ENCODE measurements at places on chromosomes 5 and 9. TPM values are rescaled to one million over a fixed set of nuclear protein-coding genes. Genes with fewer than 3 reads are reported as not detected.

DNA sequence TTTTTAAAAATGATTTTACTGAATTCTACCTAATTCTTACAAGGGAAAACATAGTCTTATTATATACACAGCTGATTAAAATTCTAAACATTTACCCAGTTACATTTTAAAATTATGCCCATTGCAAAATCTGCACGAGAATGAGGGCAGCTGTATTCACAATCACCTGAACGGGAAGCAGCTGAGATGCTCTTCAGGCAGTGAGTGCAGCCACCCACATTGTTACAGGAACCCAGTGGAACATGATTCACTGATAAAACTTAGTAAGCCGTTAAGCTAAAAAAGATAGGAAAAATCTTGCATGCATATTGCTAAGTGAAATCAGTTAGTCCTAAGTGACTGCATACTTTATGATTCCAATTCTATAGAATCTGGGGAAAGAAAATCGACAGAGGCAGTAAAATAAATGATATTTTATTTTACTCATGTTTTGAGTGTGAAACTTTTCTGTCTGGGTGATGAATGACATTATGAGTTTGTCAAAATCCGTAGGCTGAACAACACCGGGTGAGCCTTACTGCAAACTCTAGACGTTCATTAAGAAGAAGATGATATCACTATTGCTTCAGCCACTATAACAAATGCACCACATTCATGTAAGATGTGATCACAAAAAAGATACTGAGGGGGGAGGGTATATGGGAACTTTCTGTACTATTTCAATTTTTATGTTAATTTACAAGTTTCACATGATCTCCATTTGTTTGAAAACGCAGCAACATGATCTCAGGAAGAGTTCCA, 39.1 kb upstream of the FLT4 start:
- no peak for DNase-seq

DNA sequence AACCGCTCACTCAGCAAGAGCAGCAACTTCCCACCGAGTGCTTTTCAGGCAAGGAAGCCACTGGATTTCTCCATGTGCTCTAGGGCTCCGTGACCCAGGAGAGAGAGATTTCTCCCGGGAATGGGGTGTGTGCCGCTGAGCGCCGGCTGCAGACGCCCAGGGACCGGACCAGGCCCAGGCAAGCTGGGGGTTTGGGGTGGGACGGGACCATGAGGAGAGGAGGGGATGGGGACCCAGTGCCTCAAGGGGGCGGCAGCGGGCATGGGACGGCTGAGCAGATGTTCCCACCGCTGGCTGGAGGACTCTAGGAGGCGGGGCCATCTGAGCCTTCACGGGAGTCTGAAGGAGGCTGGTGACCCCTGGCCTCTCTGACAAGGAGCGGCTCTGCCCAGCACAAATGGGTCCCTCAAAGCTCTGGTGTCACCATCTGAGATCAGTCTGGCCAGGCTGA, 8.5 kb downstream of the LCN9 start:
- DNase-seq: no peak

GRCh38 chr9:134983074-134983473, 65.4 kb upstream of the FCN1 start:
- no peak for DNase-seq

DNA sequence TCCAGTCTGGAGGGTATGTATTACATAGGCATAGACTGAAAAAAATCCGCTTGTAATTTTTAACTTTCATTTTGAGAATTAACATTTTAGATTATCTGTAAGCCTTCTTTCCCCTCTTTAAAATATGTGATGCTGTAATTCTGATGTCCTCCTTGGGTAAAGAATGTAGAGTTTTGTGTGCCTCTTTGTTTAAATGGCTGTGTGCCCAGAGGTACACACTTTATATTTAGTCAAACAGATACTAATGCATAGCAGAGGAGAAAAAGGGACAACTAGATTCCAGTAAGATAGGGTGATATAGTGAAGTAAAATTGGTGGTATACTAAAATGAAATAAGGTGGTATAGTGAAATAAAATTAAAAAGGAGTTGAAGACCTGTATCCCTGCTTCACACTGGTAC, 1.3 kb downstream of the FBXO38 start:
- no peak for DNase-seq

- no peak for DNase-seq
Observed at GRCh38 chr5:74441616-74442015, 198.9 kb downstream of the ENC1 start.

DNA sequence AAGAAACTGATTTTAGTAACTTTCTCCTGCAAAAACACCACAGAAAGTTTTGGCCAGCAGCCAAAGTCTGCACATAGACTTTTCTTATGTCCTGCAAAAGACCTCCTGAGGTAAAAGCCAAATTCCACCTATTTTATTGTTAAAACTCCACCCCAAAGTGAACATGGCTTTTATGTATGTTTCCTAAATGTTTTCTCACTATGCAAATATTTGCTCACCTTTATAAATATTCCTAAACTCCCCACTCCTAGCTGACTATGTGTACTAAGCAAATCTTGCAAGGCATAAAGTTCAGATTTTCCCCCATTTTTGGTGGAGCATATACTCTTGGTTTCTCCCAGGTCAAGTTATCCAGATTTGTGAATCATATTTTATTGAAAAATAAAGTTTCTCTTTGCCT, 446.2 kb downstream of the DNAH5 start:
- no peak for DNase-seq

DNA sequence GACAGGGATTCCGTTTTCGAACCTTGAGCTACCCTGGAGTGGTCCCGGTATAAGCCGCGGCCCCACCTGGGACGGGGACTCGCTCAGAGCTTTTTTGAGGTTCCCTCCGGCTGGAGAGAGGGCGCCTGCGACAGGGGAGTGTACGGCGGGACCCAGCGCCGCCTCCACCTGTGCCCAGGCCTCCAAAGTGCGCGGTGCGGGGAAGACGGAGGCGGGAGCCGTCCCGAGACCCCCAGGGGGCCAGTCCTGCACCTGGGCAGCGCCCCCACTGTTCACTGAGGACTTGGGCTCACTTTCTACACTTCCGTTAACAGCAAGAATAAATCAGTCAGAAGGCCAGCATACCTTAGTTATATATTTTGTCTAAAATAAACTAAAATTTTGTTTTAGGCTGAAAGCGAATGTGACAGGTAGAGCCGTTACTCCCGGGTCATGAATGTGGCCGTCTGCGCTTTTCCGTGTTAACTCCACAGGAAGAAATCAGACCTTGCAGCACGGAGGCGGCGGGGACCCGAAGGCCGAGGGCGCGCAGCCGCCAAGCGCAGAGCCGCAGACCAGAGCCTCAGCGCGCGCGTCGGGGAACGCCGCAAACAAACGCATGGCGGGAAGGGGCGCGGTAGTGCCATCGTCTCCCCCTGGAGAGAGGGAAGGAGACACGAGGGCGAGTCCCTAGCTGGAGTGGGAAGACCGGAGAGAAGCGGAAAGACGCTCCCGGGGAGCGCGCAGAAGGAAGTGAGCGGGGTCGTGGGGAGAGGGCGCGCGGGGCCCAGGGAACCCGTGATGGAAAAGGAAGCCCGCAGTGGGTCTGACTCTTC, 14.1 kb downstream of the TRIM7 start:
- DNase-seq: no peak

- DNase-seq: no peak
Observed at GRCh38 chr5:33701251-33701650, 190.5 kb downstream of the ADAMTS12 start.

GRCh38 chr5:67350185-67350584, 153.6 kb upstream of the CD180 start:
- no peak for DNase-seq

DNA sequence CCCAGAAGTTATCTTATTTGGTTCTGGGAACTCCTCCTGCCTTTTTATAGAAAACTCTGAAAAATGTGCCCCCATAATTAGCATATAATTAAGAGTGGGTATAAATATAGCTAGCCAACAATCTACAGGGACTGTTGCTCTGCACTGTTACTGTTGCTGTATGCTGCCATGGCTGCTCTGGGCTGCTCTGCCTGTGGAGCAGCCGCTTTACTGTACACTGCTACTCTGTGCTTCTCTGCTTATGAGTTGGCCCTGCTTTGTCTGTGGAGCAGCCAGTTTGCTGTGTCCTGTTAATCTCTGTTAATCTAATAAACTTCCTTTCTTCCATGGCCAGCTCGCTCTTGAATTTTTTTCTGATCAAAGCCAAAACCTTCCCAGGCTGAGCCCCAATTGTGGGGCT, 2244.0 kb upstream of the ACO1 start:
- DNase-seq: no peak

- no peak for DNase-seq
Observed at GRCh38 chr9:111514967-111515366, 10.0 kb upstream of the ZNF483 start.

DNA sequence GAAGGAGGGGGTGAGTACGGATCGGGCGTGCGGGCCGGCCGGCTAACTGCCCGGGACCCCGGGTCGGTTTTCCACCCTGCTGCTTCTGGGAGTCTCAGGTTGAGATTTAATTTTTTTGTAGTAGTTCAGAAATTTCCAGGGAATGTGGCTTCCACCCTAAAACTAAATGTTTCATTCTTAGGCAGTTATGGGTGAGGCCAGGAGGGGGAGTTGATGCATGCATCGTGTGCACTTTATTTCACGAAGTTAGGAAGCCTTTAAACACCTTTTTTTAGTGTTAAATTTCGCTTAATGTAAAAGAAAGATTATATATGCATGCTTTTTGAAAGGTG, 905 bp downstream of the CDK9 start:
- DNase-seq: no peak

- DNase-seq: no peak
Observed at GRCh38 chr5:6411141-6411540, 32.8 kb upstream of the MED10 start.

GRCh38 chr5:6162175-6162574, 216.2 kb downstream of the MED10 start:
- DNase-seq: no peak

GRCh38 chr9:33791117-33791516, 4.2 kb upstream of the PRSS3 start:
- DNase-seq: no peak

DNA sequence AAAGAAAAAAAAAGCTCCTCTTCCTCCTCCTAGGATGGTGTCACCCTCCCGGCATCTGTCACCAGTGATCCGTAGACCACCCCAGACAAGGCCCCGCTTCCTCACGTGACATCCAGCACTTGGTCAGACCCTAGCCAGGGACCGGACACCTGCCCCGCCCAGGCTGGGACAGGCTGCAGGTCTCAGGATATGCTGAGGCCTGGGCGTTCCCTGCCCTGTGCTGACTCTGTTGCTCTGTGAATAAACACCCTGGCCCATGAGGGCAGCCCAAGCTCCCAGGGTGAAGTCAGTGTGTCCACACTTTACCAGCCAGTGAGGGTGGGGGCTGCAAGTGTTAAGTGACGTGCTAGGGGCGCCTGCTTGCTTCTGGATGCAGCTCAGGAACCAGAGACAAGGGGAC, 5.6 kb downstream of the EDF1 start:
- DNase-seq: no peak

DNA sequence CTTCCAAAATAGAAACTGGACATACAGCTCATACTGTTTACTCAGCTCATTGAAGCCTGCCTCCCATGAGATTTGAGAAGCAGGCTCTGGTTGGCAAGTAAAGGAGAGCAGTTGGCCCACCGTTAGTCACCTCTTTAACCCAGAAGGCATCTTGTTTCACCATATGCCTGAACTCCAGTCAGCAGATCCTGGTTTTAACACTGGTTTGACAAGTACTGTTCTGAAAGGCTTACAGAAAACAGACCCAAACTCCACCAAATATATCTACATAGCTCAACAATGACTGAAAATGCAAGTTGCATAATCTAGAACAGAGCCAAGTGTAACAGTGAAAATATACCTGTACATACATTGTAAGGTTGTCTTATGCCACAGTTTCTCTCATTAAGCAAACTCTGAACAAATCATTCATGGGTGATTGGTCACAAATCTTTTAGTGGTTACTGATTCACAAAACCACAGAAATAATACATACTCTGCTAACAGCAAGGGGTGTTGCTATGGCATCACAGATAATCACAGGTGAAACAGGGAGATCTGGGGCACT, 198.8 kb downstream of the BNC2 start:
- peak; percentile 50 for DNase-seq

- DNase-seq: peak; percentile 77
Observed at GRCh38 chr9:136520053-136520540, 25.8 kb downstream of the NOTCH1 start.

DNA sequence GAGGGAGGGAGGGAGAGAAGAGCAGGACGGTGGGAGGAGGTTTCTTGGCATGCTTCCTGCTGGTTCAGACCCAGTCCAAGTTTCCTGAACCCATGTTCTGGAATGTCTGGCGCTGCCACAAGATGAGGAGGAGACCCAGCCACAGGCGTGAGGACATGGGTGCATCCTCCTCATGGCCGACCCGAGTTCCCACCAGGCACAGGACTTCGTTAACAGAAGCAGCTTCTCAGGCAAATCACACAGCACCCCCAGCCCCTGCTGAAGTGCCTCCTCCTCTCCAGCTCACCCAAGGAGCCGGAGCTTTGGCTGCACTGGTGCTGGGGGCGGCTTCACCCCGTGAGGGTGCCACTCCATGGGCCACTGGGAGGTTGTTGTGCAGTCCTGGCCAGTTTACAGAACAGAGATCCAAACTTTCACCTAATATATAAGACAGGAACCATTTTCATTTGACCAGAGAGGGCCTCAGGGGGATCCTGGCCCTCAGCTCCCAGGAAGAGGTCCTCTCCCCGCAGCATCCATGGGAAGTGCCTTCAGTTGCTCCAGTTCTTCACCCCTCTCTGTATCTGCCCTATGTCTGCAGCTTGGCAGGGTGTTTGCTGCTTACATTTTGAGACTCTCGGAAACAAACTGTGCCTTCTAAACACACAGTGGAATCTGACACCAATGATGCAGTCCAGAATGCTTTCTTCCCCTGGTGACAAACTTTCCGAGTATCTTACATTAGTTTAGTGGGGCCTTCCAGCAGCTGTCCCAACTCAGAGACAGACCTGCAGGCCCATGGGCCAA, 10.2 kb upstream of the NKD2 start:
- no peak for DNase-seq

DNA sequence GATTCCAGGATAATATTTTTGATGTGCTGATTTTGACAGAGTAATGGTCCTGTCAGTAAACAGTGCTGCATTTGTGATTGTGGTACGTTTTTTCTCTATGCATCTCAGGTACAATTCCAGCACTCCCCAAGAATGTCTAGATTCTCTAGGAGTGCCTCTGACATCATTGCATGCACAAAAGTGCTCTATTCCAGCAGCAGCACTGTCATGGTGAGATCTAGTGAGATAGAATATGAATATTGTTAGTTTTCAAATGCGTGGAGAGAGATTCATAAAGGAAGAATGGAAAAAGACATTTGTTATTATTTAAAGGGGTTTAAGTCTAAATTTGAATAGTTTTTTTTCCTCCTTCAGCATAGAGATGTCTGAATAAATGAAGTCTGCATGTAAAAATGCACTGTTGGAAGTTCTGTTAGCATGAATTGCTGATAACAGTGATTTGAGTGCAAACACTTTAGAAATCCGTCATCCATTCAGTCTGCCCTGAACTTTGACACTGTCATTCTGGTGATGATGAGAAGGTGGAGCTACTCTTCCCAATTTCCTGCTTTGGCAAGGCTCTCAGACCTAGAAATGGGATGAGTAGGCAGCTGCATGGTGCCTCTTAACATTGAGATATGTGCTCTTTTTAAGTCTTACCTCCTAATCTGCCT, 84.6 kb downstream of the GAPVD1 start:
- no peak for DNase-seq

- DNase-seq: peak; percentile 3
Observed at GRCh38 chr9:23342291-23342690, 483.7 kb downstream of the ELAVL2 start.

SPDL1 gene
- 48.8 TPM for polyA plus RNA-seq

DDX4 gene
- 0.12 TPM for polyA plus RNA-seq

CSNK1G3 gene
- 47.2 TPM for polyA plus RNA-seq

SLCO4C1 gene
- polyA plus RNA-seq: 26.7 TPM

HTR1A gene
- polyA plus RNA-seq: not detected

GPR150 gene
- polyA plus RNA-seq: 0.07 TPM

LCN6 gene
- not detected for polyA plus RNA-seq

CARTPT gene
- polyA plus RNA-seq: not detected

FOXD1 gene
- 11.1 TPM for polyA plus RNA-seq

All from left kidney (tissue), 8 donors.